ENCODE measurements at places on chromosomes 12 and 14.

- DNase-seq, result no peak
Measured at GRCh38 chr12:10636611-10637010, 23.2 kb upstream of the MAGOHB start.

- DNase-seq, result no peak
Measured at GRCh38 chr12:13839365-13840336, 141.8 kb downstream of the GRIN2B start.

- no peak for DNase-seq
Measured at GRCh38 chr14:91255026-91255695, 10.7 kb upstream of the GPR68 start.

GRCh38 chr14:77065851-77066577 lies 32.0 kb upstream of the CIPC start:
- DNase-seq, result no peak

- no peak for DNase-seq
Measured at GRCh38 chr14:88849716-88850115, 25.3 kb downstream of the TTC8 start.

DNA sequence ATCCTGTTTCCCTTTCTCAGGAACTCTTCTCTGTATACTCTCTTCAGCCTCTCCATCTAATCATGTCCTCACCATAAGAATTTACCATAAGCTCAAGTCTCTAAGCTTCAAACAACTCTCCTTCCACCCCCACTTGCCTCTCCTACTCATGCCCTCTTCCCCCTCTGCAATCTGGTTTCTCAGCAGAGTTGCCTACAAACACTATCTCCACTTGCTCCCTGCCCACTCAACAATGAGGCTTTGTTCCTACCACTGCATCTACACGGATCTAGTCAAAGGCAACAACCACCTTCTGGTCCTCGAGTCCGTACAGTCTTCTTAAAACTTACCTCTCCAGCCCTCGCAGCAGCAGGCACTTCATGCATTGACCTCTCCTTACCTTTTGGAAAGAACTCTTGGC lies 17.2 kb upstream of the FBLN5 start:
- no peak for DNase-seq

GRCh38 chr12:108633534-108634248 lies at the start of gene SELPLG:
Gene SELPLG (minus strand): TSS chr12:108633894. CDS start chr12:108624307, 9,587 bp downstream.
- DNase-seq, result peak; percentile 72

GRCh38 chr14:100081997-100082625 lies 16.9 kb downstream of the EVL start:
- DNase-seq, result no peak

- DNase-seq, result no peak
Measured at GRCh38 chr14:99673305-99674063, 10.6 kb upstream of the CYP46A1 start.

GRCh38 chr12:95446506-95446900 lies 27.4 kb upstream of the METAP2 start:
- no peak for DNase-seq

- DNase-seq, result no peak
Measured at GRCh38 chr12:125907351-125907750, 842.1 kb downstream of the AACS start.

DNA sequence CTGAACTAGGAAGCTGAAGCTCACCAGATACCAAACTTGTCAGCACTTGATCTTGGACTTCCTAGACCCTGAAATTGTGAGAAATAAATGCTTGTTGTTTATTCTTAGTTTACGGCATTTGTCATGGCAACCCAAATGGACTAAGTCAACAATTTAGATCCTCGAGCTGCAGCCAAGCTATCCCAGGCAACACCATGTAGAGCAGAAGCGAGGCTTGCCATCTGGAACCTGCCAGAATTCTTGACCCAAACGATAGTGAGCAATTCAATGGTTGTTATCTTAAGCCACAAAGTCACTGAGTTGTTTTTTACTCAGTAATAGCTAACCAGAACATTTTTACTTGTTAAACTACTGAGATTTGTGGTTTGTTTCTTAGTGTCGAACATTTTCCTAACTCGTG lies 458.5 kb upstream of the FLRT2 start:
- DNase-seq, result no peak

DNA sequence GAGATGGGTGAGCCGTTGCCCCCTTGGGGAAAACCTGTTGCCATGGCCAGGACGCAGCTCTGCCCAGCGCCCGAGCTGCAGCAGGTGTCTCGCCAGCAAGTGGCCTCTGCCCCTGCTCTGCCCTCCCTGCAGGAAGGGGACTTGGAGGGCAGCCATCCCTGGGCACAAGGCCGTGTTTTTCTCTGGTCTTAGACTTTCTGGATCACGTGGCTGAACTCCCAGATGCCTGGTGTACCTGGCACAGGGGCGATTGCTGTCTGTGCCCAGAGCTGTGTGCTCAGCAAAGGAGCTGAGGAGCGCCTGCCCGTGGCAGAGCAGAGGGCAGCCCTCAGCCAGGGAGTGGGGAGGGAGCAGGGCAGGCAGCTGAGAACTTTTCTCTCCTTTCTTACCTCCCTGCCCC lies 38.0 kb downstream of the TMEM63C start:
- DNase-seq, result no peak

DNA sequence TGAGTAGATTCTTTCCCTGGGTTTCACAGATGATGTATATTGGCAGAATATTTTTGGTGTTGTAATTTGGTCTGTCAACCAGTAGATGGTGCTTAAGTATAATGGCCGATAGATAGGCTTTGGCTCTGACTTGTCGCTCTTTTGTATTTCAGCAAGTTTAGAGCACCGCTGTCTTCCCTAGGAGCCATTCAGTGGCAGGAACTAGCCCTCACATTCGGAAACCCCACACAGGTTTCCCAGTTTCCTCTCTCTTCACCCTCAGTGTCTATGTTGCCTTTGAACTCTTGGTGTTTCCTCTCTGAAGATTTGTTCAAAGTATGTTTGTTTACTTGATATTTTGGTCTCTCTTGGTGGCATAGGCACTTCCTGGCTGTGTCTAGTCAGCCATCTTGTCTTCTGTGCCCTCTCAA lies 102.2 kb downstream of the GPHN start:
- DNase-seq, result no peak

DNA sequence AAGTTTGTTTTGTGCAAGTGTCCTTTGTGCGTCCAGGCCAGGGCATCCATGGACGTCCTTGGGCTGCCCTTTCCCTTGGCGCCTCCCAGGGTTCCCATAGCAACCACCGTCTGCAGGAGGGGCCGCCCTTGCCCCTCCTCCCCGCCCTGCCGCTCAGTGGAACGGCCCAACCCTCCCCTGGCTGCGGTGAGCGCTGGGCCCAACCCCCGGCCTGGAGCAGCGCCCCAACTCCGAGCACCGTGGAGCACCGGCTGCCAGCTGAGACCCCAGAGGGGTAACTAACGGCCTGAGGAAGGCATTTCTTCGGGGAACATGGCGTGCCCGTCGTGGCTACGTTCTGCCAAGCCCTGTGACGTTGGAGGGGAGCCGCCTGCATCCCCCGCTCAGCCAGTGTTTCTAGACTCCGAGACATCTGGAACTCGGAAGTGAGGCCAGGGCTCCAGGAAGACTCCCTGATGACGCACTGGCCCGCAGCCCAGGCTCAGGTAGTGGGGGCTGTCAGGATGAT lies 5.3 kb upstream of the ACACB start:
- DNase-seq, result peak; percentile 43

DNA sequence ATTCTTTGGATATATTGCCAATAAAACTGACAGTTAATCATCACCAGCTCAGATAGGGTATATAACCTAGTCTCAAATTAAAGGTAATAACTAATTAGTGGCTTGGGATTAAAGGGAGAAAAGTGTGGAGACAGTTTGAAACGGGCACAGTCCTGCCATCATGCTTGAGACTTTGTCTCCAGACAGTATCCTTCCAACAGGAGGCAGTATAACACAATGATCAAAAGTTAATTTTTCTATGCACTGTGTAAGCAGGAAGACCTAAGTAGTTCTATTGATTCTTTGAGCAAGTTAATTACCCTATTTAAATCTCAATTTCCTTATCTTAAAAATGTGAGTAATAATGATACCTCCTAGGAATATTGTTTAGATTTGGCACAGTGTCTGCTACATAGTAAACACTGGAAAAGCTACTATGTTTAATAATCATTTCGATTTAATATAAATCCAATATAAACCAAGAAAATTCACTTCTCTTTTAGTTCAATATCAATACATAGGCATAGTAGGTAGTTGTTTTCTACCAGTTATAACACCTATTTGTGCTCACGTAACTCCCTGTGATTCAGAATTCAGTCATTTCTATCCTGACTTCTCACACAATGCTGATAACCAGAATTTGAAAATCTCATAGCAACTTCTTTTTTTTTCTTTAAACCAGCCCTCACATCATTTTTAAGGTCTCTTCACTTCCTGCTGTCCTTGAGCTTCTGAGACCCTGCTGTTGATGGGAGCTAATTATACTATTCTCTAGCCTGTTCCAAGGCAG lies 53.7 kb downstream of the GALNT4 start:
- no peak for DNase-seq

GRCh38 chr14:67547224-67547780 lies 14.2 kb downstream of the PLEKHH1 start:
- DNase-seq, result no peak

DNA sequence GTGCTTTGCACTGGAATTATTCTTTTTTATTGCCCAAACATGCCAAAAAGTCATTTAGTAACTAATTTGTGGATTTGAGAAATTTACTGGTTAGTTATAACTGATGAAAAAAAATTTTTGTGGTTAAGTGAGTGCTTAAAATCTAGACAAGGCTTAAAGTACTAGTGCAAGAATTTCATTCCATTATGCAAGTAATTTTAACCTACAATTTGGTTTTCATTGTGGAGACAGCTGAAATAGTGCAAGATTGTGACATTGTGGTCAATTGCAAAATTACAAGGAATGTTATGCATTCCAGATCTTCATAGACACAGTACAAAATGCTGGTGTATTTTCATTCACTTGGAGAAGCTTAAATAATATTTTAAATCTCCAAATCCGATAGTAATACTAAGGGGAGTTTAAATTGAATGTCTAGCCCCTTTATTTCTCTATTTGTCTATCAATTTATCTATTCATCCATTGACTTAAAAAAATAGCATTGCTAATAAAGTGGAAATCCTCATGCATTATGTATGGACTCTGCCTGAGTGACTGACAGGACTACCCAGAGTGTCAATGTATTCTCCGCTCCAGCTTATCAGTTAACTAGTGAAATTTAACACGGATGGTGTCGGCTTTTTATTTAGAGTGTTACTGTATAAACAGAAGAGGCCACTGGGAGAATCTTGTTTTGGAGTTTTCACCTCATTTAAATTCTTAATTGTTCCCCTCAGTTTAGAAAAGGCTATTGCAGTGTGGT lies 125.9 kb downstream of the ALX1 start:
- no peak for DNase-seq

GRCh38 chr14:96167224-96168148 lies 37.2 kb upstream of the BDKRB2 start:
- no peak for DNase-seq

DNA sequence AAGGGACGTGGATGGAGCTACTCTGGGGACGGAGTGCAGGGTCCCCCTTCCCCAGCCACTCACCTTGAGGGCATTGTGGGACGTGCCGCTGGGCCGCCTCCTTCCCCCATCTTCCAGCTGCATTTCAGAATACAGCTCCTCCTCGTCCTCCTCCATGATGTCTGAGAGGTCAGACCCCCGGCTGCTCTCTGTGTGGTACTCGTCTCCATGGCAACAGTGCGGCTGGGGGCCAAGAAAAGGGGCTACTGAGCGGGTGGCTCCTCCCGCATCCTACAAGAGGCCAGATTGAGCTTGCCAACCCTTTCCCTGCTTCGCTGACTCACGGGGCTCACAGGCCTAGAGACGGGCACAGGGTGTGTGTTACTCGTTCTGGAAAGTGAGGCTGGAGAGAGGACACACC lies 90.4 kb downstream of the PIWIL1 start:
- DNase-seq, result no peak

DNA sequence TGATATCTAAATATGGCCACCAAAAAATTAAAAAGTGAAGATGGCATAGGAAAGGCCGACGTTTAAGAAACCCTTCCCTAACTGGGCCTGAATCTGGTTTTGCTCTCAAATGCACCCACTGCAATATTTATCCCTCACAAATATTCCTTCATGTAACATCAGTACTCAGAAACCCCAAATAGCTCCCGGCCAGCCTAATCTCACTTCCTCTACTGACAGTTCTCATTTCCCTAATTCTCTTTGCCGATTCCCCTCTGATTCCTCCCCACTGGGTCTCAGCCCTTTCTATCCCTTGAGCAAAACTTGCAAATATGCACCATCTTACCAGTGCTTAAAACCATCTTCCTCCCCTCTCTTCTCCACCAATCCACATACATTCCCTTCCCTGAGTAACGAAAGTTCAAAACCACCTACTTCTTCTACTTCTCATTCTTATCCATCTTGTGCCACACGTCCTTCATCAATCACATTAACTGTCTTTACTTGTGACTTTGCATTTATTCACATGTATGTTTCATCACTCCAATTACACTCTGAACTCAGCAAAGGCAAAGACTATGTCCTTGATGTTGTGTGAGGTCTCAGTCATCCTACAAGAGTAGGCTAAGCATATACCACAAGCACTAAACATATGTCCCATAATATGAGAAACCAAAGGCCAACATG lies 23.1 kb downstream of the KCNK10 start:
- DNase-seq, result no peak

- no peak for DNase-seq
Measured at GRCh38 chr14:32039401-32040030, 37.6 kb upstream of the ARHGAP5 start.

GRCh38 chr12:8057306-8057705 lies 8.9 kb downstream of the C3AR1 start:
- DNase-seq, result no peak

- DNase-seq, result no peak
Measured at GRCh38 chr14:105458571-105458970, 16.1 kb upstream of the CRIP2 start.

GRCh38 chr12:24791622-24792021 lies 157.3 kb downstream of the BCAT1 start:
- no peak for DNase-seq

DNA sequence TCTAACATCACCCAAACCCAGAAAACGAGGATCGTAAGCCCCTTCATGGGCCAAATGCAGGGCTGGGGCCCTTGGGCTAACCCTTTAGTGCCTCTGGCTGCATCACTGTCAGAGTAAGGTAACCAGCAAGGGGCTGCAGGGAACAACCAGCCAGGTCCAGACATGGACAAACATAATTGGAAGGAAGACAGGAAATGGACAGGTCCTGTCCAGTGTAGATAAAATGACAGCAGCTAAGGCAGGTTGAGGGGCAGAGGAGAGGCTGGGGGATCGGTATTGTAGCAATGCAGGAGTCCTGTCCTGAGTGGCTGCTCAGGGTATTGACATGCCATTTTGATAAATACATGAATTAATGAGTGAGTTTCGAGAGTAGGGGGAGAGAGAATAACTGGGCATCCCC lies 29.8 kb downstream of the BICD1 start:
- no peak for DNase-seq

GRCh38 chr14:50805396-50805795 lies 25.6 kb downstream of the NIN start:
- no peak for DNase-seq

- no peak for DNase-seq
Measured at GRCh38 chr14:105324080-105324778, 9.7 kb downstream of the PACS2 start.

GRCh38 chr12:127263621-127264020 lies 1003.3 kb upstream of the TMEM132C start:
- no peak for DNase-seq

- DNase-seq, result no peak
Measured at GRCh38 chr14:68851078-68851477, 58.2 kb upstream of the ZFP36L1 start.
